Midbrain (tissue), 1 donor: ENCODE measurements at places on chromosomes 1 and 21.

DNA sequence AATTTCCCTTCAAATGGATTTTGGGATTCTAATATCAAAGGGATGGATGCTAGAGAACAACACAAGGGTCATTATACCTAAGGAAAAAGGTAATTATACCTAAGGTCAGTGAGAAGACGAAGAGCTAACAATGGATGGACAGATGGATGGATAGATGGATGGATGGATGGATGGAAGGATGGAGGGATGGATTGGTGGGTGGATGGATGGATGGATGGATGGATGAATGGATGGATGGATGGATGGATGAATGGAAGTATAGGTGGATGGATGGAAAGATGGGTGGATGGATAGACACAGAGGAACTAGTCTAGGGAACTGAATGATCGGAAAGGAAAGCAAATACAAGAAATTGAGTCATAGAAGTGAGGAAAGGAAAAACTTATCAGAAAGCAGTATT is 34.0 kb downstream of the SLC35F3 start:
- no peak for DNase-seq

DNA sequence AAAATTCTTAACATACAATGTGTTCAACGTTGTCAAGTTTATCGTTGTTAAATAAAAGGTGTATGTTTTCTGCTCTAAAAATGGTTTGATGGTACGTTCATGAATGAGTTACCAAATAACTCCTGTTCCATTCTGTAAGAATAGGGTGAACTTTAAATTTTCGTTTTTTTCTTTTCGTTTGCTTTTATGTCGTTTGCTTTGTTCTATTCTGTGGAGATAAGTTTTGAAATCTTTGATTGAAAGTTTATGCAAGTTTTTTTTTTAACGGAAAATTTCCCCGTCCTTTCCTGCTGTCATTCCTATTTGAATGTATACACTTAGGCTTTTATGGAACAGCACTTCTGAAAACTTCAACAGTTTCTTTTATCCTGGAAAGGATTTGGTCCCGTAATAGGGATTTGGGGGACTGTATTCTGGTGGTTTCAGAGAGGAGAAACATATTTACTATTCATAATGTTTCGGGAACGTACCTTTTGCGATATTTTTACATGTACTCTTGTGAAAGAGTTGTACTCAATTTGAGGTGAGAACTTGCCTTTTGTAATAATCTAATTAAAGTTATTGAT is 1.7 kb downstream of the DR1 start:
- DNase-seq, result no peak

DNA sequence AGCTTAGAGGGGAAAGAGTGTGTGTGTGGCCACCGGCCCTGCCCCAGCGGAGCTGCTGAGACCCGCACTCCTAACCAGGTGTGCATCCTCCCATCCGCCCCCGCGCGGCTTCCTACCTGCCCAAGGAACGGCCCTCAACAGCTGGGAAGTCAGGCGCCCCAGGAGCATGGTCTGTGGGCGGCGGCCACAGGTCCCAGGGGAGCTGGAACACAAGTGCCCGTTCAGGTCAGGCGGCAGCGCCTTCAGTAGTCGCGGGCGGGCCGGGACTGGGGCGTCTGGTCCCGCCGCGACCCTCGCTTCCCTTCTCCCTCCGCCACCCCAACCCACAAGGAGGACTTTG is 448 bp downstream of the AURKAIP1 start:
- DNase-seq, result no peak

- DNase-seq, result no peak
Measured at GRCh38 chr1:205442051-205442725, 13.7 kb downstream of the BLACAT1 start.

GRCh38 chr1:173149887-173150286 is 57.2 kb downstream of the TNFSF4 start:
- no peak for DNase-seq

GRCh38 chr1:18999359-18999758 is 42.9 kb upstream of the IFFO2 start:
- DNase-seq, result no peak

GRCh38 chr1:203305809-203306088 is 430 bp downstream of the BTG2 start:
- no peak for DNase-seq

DNA sequence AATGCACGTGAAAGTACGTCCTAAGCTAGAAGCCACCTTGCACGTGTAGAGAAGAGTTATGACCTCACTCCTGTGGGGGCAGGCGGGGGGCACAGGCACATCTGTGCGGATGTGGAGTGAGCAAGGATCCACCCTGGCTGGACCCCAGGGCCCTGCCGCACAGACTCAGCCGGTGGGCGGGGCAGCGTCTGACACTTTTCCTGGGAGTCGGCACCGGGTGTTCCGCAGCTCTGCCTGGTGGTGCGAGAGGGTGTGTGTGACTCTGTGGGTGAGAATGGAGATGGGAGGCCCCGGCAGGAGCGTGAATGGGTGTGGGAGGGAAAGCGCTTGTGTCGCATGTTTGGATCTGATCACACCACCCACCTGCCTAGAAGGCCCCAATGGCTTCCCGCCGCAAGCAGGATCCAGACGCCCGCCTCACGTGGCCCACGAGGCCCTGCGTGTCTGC is 29.5 kb downstream of the RAP1GAP start:
- no peak for DNase-seq

GRCh38 chr21:46559291-46559983 is 45.4 kb downstream of the S100B start:
- no peak for DNase-seq

- DNase-seq, result no peak
Measured at GRCh38 chr1:20112279-20113000, 6.9 kb downstream of the PLA2G2D start.

- DNase-seq, result no peak
Measured at GRCh38 chr1:64505944-64506655, 36.2 kb downstream of the CACHD1 start.

DNA sequence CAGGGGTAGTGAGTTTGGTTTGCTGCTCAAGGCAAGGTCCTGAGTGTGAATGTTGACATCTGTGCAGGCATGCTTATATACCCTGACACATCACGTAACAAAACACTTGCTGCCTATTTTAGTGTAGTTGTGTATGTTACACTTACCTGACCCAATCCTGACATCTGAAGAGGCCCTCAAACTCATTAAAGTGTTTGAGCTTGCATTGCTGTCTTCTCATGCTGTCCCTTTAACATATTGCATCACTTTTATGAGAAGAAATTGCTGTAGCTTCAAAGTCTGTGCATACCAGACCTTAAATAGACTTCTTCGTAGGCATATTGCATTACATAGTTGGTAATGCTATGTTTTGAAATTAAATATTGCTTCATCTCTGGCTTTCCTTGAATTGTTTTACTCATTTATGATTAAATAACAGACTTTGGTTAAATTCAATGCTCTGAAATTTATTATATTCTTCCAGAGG is at the start of gene KRTAP19-3:
KRTAP19-3 (minus strand) TSS at position 51 of the 466 bp plus-strand sequence. CDS start 56 bp downstream, outside the sequence.
- no peak for DNase-seq

DNA sequence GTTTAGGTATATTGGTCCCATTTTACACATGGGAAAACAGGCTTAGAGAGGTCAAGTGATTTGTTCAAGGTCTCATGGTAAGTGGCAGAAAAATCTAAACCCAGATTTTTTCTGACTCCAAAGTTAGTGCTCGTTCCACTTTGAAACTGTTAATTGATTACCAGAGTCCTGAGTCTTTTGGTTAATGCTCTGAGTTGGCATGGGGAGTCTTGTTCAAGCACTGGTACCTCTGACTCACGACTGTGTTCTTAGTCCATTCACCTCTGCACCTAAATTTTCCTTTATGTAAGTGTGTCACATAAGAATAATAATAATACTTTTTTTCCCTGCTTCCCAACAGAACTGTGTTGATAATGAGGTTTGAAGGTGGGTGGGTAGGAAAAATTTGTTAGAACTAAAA is 59.3 kb downstream of the VANGL2 start:
- DNase-seq, result no peak

DNA sequence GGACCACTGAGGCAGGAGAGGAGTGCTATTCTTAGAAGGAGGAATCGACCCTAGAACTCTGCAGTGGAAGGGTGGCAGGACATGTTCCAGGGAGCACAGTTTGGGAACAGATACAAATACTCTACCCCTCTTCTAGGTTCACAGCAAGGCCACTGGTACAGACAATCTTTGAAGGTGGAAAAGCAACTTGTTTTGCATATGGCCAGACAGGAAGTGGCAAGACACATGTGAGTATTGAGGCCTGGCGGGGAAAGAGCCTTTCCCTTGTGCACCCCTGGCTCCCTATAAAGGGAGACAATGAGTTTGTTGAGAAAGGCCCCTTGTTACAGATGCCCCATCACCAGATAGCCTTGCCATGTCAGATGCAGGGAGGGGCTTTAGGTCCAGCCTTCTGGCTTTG is 17.8 kb downstream of the KIF2C start:
- no peak for DNase-seq

DNA sequence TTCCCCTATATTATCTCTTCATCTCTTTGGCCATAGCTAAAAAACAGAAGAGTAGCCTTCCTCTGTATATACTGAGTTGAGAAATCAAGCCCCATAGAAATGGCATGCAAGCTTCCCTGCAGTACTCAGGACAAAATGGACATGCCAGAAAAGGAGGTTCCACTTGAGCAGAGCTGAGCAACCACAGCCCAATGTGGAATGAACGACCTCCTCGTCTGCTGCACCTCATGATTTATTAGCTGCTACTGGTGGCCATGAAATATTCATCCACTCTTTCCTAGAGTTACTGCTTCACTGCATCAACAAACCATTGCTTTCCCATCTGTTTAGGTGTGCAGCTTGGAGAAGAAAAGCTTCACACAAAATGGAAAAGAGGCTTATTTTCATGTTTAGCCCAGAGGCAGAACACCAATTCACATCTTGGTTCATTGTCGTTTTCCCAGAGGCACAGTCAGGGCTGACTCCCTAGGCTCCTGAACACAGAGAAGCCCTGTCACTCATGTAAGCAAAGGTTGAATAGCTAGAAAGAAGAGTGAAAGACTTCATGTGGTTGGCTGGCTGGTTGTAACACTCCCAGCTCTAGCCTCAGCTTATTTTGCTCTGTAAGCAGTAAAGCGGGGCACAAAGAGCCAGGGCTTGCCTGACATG is 148.0 kb downstream of the TSEN15 start:
- DNase-seq, result no peak

- no peak for DNase-seq
Measured at GRCh38 chr21:29640080-29640508, 299.7 kb downstream of the GRIK1 start.

- no peak for DNase-seq
Measured at GRCh38 chr1:216554934-216555333, 131.7 kb upstream of the USH2A start.

DNA sequence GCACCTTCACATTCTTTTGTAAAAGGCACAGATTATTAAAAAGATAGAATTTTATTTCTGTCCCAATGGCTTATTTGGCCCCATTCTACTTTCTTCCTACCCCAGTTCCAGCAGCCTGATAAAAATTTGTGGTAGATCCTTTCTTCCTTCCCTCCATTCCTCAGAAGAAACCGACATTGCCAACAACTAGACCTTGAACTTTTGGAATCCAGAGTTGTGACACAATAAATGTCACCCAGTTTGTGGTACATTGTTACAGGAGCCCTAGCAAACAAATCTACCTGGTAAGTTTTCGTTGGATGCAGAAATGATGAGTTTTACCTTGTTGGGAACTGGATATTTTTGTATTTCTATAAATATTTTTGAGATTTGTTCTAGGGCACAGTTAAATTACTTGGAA is 141.6 kb upstream of the IVNS1ABP start:
- no peak for DNase-seq

- DNase-seq, result peak; percentile 56
Measured at GRCh38 chr21:45128613-45129188, 54.3 kb downstream of the ADARB1 start.

GRCh38 chr1:42358791-42359190 is 21.8 kb upstream of the RIMKLA start:
- DNase-seq, result no peak

- no peak for DNase-seq
Measured at GRCh38 chr1:17355898-17356297, 16.1 kb upstream of the PADI6 start.

DNA sequence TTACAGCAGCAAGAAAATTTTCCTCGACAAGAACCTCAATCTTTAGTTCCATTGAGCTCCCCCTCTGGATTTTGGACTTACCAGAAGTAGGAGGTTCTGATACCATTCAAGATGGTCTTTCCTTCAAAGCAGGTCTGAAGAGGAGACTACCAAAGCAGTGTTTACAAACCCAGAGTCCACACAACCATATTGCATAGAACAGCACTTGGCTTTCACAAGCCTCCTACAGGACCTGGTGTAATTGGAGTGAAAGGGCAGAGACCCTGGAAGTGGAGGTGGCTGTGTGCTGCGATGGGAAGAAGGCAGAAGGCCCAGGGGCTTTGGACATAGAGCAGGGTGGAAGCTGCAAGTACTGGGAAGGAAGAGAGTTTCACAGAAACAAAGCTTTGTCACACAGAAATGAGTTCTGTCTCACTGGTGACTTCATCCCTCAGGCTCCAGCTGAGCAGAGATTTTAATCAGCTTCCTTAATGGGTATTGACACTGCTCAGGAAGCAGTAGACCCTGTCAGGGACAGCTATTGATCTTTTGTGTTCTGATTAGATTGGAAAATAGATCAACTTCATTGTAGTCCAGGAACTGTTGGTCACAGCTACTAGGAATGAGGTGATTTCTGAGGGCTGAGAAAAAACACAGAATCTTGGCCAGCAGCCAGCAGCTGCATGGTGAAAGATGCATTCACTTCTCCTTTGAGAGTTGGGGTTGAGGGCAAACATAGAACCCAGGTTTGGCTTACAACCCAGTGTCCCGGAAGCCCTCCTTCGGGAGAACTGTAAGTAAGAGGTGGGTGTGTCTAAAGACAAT is 124.0 kb downstream of the SYT2 start:
- peak; percentile 36 for DNase-seq

DNA sequence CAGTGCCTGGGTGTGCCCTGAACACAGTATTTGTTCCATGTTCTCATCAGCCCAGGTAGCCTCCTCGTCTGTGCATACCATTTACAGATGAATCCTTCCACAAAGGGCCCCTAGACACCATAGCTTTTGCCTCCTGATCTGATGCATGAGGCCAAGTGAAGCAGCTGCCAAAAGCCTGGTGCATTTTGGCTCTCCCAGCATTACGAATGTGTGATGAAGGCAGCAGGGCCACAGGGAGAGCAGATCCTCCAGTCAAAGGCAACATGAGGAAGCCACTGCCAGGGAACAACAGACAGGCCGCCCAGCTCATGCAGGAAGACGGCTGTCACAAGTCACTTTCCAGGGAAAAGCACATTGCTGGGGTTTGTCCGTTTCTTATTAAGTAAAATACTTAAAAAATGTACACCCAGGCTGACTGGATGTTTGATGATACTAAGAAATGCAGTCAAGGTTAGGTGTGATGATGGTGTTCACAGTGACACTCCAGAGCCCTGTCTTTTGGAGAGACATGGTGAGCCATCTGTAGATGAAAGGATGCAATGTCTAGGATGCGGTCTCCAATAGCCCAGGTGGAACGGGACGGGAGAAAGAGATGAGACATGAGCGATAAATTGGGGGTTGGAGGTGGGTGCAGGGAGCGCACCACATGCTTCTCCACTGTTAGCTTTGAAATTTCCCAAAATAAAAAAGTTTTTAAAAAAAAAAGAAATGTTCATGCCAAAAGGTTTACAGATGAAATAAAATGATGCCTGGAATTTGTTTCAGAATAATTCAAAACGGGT is 48.7 kb downstream of the NPHP4 start:
- no peak for DNase-seq
